ENCODE measurements at places on chromosomes 12 and 14.

- no peak for DNase-seq
Measured at GRCh38 chr12:13478650-13479181, 282.2 kb downstream of the EMP1 start.

GRCh38 chr14:33150666-33151428 lies 212.2 kb downstream of the NPAS3 start:
- DNase-seq: no peak

DNA sequence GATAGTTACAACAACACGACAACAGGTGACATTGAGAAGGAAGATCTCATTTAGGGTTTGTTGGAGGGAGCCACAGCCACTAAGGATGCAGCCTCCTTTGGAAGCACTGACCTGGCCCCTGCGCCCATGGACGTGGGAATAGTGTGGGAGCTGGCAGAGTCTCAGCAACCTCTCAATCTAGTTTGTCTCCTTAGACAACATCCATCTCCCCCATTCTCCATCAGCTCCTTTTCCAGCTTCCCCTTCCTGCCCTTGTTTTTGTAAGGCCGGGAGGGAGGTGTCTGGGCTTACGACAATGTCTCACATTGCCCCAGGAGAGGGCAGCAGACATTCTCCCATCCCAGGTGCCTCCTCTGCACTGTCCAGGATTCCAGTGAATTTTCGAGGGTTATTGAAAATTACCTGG lies 170.2 kb upstream of the PZP start:
- no peak for DNase-seq

- DNase-seq: no peak
Measured at GRCh38 chr14:99633141-99633540, 11.8 kb upstream of the HHIPL1 start.

DNA sequence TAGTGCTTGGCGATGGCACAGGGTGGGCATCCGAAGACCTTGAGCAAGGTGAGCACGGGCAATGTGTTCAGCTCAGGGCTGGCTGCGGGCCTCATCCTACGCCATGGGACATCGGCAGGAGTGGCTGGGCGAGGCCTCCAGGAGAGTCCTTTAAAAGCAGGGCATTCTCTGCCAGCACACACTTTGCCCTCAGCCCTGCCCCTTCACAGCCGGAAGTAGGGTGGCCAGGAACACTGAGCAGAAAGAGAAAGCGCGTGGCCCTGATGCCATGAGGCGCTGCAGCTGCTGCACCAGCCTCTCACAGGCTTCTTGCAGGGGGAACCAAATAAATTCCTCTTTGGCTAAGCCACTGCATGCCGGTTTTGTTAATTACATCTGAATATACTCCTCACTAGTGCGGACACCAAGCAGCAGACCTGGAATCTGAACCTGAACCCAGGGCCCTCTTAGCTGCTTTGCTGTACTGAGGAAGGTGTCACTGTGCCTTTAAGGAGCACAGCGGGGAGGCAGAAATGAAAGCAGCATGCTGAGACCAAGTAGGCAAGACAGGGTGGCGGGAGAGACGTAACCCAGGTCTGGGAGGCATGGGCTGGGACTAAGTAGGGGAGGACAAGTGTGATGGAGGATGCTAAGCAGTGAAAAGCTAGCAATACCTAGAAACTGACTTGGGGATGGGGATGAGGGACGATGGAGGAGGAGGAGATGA lies 155.2 kb downstream of the TTC7B start:
- no peak for DNase-seq

DNA sequence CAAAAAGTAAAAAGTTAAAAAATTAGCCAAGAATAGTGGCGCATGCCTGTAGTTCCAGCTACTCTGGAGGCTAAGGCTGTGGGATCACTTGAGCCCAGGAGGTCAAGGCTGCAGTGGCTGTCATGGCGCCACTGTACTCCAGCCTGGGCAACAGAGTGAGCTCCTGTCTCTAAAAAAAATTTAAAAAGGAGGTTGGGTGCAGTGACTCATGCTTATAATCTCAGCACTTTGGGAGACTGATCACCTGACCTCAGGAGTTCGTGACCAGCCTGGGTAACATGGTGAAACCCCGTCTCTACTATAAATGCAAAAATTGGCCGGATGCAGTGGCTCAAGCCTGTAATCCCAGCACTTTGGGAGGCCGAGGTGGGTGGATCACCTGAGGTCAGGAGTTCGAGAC lies 8.2 kb upstream of the YLPM1 start:
- no peak for DNase-seq

GRCh38 chr12:1928439-1929121 lies 10.1 kb upstream of the CACNA2D4 start:
- DNase-seq: no peak

GRCh38 chr12:70733385-70733784 lies 96.2 kb upstream of the PTPRB start:
- no peak for DNase-seq

- no peak for DNase-seq
Measured at GRCh38 chr12:96289067-96289466, 94.9 kb downstream of the ELK3 start.

- DNase-seq: no peak
Measured at GRCh38 chr12:63292471-63293221, 141.6 kb upstream of the AVPR1A start.

DNA sequence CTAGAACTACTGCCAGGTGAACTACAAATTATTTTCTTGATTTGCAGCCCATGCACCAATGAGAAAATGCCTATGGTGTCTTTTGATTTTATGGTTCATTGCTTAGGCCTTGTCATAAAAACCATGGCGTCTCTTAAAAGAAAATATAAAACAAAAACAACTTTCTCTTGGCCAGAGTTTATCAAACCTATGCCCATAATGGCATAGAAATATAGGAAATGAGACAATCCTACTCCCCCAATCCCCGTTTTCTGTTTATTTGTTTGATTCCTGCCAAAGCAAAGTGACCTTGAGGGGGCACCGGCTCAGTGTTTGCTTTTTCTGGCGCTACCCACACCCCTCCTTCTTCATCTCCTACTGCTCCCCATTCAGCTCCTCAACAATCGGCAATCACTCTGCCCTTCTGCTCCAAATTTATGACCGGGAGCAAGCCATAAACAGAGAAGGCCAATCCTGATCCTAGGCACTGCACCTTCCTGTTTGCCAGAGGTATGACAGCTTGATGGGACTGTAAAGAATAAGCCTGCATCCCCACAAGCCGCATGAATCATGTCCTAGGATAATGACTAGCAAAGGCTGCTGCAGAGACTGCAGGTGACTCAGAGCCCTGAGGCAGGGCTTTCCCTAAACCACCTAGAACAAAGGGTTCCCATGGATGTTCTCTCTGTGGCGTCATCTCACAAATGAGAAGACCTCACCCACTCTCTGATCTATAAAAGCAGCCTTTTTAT lies 874.9 kb downstream of the NRXN3 start:
- no peak for DNase-seq

DNA sequence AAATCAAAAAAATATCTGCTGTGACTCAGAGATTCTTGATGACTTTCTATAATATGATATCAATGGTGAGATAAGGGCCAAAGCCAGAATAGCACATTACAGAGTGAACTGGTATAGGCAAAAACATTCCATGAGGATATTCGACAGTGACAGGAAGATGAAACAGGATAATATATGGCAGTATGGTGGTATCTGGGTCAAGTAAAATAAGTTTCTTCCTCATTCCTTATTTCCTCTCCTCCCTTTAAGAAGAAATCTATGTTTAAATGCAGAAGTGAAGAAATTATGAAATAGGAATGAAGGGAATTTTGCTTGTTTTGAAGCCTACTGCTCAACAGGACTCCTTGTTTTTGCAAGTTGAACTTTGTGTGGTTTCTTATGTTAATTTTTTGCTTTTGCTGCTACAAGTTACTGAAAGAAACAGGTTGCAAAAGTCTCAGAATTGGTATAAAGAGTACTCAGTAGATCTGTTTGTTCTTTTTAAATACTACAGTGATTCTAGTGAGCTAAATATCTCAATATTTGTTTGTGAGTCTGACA lies 7.0 kb downstream of the ACSS3 start:
- no peak for DNase-seq

GRCh38 chr12:71664411-71665089 lies 449 bp downstream of the THAP2 start:
- no peak for DNase-seq

- DNase-seq: no peak
Measured at GRCh38 chr14:24847568-24848095, 202.3 kb downstream of the STXBP6 start.

DNA sequence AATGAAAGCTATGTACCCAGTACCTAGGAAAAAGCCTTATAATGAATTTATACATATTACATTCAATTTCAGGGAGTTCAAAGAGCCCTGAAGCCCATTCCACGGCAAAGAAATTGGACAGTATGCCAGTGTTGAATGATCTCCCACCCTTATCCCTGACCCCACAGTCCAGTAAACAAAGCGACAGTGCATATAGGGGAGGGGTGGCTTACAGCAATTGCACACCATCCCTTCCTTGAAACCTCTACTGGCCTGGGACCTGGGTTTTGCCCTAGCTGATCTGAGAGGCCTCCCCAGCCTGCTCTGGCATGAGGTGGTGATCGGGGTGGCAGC lies 17.3 kb upstream of the RND1 start:
- DNase-seq: no peak

DNA sequence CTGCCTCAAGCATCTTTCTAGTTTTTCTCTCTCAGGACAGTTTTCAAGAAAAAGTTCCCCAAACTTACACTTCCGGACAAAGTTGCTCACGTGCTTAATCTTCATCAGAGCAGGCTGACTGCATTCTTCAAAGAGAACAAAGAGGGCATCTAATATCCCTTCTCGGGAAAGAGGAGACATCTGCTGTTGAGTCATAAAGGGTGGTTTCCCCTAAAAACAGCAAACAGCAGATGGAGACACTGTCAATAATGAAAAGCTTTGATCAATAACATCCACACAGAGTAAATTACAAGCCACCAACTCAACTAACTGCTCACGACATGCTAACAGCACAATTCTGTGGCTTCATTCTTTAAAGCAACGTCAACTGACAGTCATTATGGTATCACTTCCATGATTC lies 8.1 kb downstream of the CIT start:
- DNase-seq: no peak

DNA sequence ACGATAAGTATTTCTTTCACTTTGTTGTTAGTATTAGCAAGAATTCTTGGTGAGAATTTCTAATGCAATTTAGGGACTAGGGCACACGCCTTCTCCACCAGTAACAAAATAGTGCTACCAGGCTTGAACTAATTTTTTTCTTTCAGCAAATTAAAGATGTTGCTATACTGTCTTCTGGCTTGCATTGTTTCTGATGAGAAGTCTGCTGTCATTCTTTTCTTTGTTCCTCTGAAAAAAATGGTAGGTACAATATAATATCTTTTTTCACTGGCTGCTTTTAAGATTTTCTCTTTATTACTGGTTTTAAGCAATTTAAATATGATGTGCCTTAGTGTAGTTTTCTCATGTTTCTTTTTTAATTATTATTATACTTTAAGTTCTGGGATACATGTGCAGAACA lies 171.2 kb downstream of the PCNX1 start:
- no peak for DNase-seq

- no peak for DNase-seq
Measured at GRCh38 chr12:109735051-109735521, 21.5 kb downstream of the FAM222A start.

DNA sequence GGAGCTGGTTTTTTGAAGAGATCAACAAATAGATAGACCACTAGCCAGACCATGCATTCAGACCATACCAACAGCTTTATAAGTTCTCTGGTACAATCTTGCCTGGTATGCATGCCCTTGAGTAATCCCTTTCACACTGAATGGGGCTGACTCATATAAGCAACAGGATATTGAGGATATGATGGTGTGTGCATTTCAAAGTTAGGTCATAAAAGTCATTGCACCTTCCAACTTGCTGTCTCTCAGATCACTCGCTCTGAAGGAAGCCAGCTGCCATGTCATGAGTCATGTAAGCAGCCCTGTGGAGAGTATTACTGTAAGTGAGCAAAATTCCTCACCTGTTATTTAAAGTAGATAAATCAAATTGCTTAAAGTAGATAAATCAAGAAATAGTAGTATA lies 45.0 kb upstream of the OR6J1 start:
- DNase-seq: no peak

GRCh38 chr12:127729381-127729780 lies 537.6 kb upstream of the TMEM132C start:
- DNase-seq: no peak

DNA sequence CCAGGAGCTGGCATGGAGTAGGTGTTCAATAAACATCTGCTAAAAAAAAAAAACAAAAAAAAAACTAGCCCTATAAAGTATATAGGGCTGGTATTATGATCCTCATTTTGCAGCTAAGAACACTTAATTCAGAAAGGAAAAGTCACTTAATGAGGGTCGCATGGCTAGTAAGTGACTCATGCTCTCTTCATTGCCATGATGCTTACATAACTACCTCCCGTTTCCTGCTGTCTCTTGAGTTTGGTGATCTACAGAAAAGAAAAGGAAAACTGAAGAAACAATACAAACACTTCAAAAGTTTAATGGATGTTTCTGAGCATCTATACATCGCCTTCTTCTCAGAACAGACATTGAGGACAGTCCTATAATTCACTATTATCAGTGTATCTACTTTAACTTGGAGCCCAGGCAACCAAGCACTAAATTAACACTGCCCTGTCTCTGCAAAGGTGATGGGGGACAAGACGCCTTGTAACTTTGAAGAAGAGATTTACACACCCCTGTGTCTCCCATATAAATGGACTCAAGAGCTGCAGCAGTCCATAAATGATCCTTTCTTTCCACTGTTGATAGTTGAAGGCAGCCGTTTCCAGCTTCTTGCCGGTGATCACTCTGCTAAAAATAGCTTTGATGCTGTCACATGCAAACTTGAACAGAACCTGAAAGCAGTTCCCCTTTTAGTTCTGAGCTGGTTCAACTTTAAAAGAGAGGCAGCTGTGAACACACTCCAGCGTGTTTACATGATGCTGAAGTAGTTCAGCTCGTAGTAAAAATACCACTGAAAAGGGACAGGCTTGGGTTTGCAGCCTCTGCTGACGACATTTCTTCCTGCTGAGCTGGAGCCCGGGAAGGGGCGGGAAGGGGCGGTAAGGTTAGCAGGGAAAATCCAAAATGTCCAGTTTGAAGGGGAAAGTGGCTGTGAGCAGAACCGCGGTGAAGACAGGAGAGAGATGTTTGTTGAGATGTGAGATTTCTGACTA lies 113.3 kb downstream of the FOXN3 start:
- no peak for DNase-seq

DNA sequence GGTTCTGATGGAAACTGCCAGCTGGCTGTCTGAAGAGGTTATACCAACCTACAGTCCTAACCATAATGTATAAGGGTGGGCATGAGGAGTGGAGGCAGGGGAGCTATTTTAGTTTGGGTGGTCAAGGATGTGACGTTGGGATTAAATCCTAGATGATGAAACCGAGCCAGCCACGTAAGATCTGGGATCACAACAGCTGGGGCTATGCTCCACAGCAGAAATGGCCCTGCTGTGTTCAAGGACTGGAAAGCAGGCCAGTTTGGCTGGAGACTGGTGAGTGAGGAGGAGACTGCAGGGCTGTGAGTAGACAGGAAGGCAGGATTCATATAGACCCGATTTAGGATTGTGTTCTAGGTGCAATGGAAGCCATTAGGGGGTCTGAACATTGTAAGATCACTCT lies 66.1 kb downstream of the SAMD4A start:
- DNase-seq: no peak

GRCh38 chr14:63713058-63713457 lies 14.8 kb downstream of the SGPP1 start:
- DNase-seq: no peak

GRCh38 chr12:94940771-94941170 lies 62.7 kb downstream of the NDUFA12 start:
- DNase-seq: no peak
